GOT3 (cell line): ENCODE measurements at places on chromosomes 7 and 10.

DNA sequence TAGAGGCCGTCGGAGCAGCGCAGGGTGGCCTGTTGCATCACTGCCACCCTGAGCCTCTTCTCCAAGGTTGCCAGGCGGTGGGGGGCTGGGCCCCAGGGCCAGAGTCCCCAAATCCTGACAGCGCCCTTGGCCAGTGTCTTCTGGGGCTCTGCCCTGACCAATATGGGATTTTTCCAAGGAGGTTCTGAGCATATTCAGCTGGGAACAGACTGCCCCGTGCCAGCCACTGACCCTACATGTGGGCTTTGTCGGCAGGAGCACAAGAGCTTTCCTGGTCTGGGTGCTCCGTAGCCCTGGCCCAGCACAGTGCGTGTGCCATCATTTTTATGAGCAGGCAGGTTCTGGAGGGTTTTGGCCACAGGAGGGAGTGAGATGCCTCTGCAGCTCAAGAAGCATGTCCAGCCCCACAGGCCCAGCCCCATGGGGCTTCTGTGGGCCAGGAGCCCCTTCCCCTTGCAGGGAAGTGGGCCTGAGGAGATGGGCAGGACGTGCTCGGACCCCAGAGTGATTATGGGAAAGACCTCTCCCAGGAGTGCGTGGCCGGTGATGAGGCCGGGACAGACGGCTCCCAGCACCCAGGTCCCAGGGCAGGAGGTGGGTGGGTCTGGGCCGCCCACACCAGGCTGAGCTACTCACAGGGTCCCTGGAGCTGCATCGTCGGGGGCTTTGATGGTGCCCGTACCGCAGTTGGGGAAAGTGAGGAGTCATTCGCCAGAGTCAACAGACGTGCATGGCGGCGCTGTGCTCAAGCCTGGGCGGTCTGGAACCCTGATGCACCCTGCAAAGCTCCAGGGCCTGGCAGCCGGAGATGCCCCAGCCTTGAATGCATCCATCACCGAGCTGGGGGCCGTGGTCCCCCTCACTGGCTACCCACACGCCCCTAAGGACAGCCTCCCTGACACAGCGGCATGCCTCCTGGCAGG is 66.6 kb downstream of the PWWP2B start:
- no peak for DNase-seq

DNA sequence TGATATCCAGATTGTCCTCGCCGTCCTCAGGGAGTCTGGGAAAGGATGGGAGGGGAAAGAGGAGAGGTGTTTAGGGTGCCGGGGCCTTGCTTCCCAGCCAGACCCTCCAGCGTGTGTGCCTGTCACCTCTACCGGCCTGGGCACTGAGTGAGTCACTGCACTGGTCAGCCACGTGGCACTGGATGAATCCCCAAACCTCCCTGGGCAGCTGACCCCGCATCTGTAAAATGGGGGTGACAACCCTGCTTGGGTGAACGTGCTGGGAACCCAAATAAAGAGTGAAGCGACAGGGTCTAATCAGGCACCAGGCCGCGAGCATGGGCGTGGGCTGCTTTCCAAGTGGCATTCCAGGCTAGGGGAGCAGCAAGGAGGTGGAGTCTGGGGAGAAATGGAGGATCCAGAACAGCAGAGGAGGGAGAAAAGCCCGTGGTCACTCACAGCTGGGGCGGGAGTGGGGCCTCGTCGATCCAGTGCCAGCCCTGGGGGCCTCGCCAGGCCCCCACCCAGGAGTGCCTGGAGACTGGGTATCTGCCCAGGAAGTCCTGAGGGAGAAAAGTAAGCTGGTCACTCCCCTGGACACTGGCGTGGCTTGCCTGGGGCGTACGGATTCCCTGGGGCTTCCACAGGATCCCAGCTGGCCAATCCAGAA is 29.7 kb downstream of the KLRG2 start:
- DNase-seq, result no peak

DNA sequence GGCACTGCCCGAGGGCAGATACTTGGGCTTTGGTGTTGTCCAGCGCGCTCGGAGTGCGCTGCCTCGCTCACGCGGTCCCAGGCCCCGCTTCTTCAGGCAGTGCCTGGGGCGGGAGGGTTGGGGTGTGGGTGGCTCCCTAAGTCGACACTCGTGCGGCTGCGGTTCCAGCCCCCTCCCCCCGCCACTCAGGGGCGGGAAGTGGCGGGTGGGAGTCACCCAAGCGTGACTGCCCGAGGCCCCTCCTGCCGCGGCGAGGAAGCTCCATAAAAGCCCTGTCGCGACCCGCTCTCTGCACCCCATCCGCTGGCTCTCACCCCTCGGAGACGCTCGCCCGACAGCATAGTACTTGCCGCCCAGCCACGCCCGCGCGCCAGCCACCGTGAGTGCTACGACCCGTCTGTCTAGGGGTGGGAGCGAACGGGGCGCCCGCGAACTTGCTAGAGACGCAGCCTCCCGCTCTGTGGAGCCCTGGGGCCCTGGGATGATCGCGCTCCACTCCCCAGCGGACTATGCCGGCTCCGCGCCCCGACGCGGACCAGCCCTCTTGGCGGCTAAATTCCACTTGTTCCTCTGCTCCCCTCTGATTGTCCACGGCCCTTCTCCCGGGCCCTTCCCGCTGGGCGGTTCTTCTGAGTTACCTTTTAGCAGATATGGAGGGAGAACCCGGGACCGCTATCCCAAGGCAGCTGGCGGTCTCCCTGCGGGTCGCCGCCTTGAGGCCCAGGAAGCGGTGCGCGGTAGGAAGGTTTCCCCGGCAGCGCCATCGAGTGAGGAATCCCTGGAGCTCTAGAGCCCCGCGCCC is at the start of gene NPY:
TSS of gene NPY (plus strand) at position 294 of the 802 bp plus-strand sequence. CDS start 1,051 bp downstream, outside the sequence.
- DNase-seq, result no peak

GRCh38 chr10:88071879-88072278 is 208.5 kb downstream of the PTEN start:
- no peak for DNase-seq

DNA sequence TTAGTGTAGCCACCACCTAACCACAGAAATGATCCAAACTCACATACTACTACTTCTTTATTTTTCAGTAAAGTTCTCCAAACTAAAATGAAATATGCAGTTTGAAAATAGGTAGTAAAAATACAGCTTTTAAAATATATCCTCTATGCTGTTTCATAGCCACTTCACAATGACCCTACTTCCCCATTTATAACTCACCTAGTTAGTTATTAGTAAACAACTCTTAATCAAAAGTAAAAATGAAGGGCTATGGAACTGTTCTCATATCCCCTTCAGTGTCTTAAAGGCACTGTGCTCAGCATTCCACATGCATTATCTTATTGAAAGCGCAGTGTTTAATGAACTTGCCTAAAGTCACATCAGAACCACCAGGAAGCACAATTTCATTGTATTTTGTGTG is 43.5 kb downstream of the KMT2C start:
- DNase-seq, result no peak
